ENCODE measurements at places on chromosomes 16 and 17.
A peak's percentile ranks its signal among the peaks of the same experiment; 100 is the strongest.

DNA sequence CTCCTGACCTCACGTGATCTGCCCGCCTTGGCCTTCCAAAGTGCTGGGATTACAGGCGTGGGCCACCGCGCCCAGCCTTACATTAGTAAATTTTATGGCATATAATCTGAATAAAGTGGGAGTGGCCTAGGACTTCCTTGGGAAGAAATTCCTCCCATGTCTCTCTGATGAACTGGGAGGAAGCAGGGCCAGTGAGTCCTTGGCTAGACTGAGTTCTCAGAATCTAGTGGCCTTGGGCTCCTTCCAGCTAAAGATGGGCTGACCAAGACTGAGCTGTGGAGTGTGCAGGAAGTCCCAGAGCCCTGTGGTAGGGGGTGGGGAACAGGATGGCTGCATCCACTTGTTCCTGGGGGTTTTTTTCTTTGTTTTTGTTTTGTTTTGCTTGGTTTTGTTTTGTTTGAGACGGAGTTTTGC lies 10.0 kb upstream of the NAGLU start:
- no peak for DNase-seq

DNA sequence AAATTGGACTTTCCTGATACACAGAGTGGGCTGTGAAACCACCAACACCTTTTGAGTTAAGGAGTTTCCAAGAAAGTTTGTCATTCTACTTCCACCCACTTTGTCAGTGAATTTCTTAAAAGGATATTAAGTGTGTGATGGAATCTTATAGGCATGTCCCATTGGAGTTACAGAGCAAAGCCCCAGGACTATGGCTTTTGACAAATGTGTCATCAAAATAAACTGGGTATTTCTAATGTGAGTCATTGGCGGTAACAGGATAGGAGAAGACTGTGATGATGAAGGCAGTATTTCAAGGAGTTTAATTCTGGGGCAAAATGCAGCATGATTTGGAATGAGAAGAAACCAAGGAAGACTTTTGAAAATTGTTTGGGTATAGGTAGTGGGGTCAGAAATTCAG lies 1013.8 kb upstream of the EEF2KMT start:
- no peak for DNase-seq

DNA sequence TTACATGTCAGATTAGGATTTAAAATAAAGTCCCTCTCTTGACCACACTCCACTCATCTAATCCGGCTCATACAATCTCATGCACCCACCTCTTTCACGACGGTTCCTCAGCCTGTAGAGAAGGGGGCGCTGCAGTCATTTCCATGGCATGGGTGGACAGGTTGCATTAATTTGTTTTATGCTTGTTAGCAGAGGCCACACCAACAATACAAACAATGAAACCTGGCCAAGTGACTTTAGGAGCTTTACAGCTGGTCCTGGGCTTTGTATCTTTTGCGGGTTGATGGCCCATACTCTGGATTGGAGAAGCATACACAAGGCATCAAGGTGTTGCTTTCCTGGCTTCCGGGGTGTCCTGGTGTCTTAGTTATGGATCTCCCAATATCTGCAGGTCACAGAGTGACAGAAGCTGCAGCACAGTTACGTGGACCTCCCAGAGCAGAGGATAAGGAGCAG lies 9.7 kb upstream of the SNF8 start:
- no peak for DNase-seq

- DNase-seq = no peak
These were observed 1.7 kb upstream of the LASP1 start for GRCh38 chr17:38867968-38868816.

- no peak for DNase-seq
These were observed 3.6 kb upstream of the SLC16A5 start for GRCh38 chr17:75084039-75084660.

DNA sequence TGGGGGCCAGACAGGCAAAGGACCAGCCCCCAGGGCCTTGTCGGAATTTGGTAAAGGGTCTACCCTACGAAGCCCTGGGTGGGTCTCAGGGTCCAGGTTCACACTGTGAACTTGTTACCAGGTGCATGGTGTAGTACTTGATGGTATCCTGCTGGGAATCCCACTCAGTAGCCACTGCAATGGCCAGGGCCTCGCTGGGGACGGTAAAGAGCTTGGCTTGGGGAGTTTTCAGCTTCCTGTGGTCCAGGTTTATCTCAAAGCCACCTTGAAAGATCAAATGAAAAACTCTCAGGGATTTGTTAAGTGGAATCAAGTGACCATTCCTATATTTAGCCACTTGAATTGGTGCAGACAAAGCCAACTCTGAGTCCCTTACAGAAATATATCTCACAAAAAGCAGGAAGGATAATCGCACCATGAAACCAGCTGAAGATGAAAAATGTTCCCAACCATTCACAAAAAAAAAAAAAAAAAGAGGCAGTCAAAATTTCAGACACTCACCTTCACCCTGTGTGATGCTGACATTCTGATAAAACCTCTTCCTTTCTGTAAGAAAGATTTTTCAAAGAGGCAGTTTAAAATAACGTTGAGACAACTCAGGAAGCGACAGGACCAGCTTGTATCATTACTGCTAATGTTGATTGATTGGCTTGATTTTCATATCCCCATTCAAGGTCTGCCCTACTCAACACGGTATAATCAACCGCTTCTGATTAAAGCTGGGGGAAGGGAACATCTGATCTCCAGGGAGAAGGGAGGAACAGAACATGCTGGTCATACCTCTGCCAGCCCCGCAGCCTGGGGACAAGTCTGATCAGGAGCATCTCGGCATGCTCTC lies 10.6 kb downstream of the ATPAF2 start:
- DNase-seq = no peak

GRCh38 chr17:17204041-17204591 lies 2.0 kb downstream of the PLD6 start:
- DNase-seq = no peak

- no peak for DNase-seq
These were observed 49.3 kb upstream of the BCO1 start for GRCh38 chr16:81189100-81189664.

DNA sequence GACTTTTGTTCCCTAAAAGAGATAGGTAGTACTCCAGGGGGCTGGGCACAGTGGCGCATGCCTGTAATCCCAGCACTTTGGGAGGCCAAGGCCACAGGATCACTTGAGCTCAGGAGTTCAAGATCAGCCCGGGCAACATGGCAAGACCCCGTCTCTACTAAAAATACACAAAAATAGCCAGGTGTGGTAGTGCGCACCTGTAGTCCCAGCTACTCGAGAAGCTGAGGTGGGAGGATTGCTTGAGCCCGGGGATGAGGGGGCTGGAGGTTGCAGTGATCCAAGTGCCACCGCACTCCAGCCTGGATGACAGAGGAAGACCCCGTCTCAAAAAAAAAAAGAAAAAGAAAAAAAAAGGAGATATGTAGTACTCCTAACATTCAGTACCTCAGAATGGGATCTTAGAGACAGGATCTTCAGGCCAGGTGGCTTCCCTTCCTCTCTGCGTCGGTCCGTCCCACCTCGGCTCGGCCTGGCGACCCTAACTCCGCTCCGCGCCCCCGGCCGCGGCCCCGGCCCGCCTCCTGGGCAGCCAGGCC lies 89.6 kb downstream of the CDC27 start:
- DNase-seq = peak; percentile 2

Data from CD4-positive, alpha-beta T cell treated with Interleukin-12 subunit alpha and Interleukin-12 subunit beta, for 1 hour (primary cell).